ENCODE measurements at places on chromosomes 5 and 9. TPM values are rescaled to one million over a fixed set of nuclear protein-coding genes. Genes with fewer than 3 reads are reported as not detected.

PFN3 gene
- total RNA-seq = not detected

PLAC8L1 gene
- total RNA-seq = not detected

- no peak for DNase-seq
Measured at GRCh38 chr9:35618854-35619799, 914 bp upstream of the CD72 start.

RMND5B gene
- 44.7 TPM for total RNA-seq
